ENCODE measurements at places on chromosomes 16 and 17.

DNA sequence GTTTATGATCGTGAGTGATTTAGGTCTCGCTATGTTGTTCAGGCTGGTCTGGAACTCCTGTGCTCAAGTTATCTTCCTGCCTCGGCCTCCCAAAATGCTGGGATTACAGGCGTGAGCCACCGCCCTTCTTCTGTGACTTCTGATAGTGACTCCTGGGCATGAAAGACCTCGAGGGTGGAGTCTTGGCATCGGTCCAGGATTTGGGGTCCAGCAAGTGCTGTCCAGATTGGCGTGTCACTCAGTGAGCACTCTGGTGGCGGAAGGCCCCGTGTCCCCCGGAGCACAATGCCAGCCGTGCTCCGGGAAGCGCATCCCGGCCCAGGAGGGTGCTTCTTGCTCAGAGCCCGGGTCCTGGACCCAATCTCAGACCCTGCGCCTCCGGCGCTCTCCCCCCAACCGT, 6.8 kb downstream of the OR1F1 start:
- no peak for DNase-seq

GRCh38 chr16:70253291-70254106, 1.8 kb upstream of the EXOSC6 start:
- no peak for DNase-seq

- no peak for DNase-seq
Observed at GRCh38 chr17:50146230-50146926, 4.1 kb downstream of the PPP1R9B start.

GRCh38 chr16:53920988-53921387, 217.0 kb downstream of the FTO start:
- no peak for DNase-seq

DNA sequence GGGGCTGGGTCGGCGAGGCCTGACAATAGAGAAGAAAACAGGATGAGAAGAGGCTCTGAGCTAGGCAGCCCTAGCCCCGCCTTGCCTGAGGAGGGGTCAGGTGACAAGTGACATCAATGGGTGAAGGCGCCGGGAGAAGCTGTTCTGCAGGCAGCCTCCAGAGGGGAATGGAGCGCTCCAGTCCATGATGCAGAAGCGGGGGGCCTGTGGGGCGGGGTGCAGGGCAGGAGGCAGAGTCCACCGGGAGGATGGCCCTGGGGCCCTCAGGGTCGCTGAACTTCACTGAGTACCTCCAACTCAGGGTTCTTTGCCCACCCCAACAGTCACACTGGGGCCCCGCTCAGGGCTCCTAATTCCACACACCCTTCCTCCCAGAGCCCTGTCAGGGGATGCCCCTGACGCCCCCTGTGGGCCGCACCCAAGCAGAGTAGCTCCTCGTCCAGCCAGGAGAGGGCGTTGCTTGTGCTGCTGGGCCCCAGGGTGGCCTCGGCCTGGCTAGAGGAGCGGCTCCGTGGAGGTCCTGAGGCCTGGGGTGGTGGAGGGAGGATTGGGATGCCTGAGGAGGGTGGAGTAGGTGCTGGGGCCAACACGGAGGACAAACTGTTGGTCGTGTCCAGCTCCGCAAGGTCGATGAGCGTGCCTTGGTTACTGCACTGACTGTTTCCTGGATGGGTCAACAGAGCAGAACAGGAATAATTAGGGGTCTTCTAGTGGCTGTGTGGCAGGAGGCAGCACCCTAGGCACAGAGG, 20.8 kb downstream of the GGA3 start:
- no peak for DNase-seq

DNA sequence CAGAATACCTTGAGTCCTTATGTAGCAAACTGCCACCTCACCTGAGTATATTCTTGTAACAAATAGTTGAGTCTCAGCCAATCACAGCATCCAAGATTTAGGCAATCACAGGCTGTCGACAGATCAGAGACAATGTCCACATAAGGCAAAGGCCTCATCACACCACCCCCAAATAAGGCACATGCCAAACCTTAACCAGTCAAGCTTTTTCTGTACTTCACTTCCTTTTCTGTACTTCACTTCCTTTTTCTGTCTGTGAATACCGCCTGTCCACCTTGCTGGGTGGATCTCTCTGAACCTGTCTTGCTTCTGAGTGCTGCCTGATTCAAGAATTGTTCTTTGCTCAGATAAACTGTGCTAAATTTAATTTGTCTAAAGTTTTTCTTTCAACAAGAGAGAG, 210.4 kb upstream of the N4BP1 start:
- DNase-seq = no peak

- no peak for DNase-seq
Observed at GRCh38 chr17:54117452-54117851, 294.7 kb downstream of the KIF2B start.

DNA sequence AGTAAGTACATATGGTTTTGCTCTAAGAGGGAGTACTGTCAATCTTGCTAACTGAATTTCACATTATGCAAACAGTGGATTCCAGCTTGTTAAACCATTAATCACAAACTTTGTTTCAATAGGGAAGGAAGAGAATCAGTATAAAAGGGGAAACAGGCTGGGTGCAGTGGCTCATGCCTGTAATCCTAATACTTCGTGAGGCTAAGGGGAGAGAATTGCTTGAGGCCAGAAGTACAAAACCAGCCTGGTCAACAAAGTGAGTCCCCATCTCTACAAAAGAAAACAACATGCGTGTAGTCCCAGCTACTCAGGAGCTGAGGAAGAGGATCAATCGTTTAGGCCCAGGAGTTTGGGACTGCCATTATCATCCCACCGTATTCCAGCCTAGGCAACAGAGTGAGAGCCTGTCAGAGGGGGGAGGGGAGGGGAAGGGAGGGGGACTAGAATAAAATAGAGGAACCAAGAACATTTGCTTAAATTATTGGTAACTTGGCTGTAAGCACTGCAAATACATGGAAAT, 65.7 kb downstream of the FBXL20 start:
- no peak for DNase-seq

- DNase-seq = no peak
Observed at GRCh38 chr17:44971776-44972483, 3.8 kb upstream of the C1QL1 start.

- no peak for DNase-seq
Observed at GRCh38 chr17:55388842-55389241, 32.8 kb downstream of the MMD start.

DNA sequence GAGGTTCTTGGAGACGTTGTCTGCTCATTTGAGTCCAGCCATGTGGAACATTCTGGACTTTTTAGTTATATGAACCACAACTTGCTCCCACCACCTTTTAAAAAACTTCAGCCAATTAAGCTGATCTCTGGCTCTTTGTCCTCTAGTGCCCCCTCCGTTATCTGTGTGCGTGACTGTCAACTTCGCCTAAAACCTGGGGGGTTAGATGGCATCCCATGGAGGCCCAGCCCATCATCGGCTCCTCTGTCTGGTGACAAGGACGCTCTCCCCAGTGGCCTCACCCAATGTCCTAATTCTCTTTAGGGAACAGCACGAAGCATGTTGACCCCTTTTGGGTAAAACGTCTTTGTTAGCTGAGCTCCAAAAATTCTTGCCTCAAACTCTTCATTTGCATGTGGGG, 341.0 kb upstream of the TNRC6C start:
- DNase-seq = no peak

DNA sequence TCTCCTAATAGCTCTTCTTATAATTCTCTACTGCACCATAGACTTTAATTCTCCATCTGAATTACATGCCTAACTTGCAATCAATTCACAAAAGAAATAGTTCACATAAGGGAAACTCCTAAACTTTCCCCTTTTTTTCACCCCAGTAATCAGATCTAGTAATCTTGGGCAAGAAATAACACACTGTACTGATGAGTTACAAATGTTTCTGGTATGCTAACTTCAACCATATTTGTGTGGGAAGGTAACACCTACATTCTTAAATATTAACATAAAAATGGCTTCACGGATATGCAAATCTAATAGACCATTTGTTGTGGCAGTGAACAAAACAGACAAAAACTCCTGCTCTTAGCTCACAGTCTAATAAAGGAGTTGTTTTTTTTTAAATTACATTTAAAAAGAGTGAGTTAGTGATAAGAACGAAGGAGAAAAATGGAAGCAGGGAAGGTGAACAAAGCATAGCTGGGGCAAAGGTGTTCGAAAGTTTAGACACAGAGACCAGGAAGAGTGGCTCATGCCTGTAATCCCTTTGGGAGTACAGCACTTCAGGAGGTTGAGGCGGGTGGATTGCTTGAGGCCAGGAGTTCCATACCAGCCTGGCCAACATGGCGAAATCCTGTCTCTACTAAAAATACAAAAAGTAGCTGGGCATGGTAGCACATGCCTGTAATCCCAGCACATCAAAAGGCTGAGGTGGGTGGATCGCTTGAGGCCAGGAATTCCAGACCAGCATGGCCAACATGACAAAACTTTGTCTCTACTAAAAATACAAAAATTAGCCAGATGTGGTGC, 34.8 kb downstream of the CMTM3 start:
- no peak for DNase-seq
